SK-MEL-5 (cell line): ENCODE measurements at places on chromosomes 1 and 21. TPM values are rescaled to one million over a fixed set of nuclear protein-coding genes. Genes with fewer than 3 reads are reported as not detected.
A peak's percentile ranks its signal among the peaks of the same experiment; 100 is the strongest.

- DNase-seq = no peak
These were observed 23.7 kb downstream of the HLX start for GRCh38 chr1:220902916-220903315.

DNA sequence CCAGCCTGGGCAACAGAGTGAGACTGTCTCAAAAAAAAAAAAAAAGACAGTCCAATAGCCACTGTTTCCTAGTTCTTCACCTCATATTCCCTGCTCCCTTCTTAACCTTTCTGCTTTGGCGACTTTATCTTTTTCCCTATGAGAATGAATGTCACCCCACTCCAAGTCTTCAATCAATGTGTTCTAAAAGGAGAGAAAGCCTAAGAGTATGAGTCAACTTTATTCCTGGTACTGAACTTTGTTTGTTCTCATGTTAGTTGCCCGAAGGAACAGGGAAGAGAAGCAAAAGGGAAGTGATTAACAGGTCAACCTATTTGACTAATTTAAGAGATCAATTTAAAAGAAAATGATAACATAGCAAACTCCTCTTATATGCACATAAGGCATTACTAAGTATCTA is 39.9 kb upstream of the SLC16A1 start:
- peak; percentile 11 for DNase-seq

GRCh38 chr1:39522661-39523567 is 31.5 kb downstream of the BMP8A start:
- DNase-seq = no peak

- no peak for DNase-seq
These were observed 127.2 kb upstream of the GREM2 start for GRCh38 chr1:240739139-240739538.

- DNase-seq = no peak
These were observed 19.6 kb upstream of the COQ8A start for GRCh38 chr1:226920446-226920894.

DNA sequence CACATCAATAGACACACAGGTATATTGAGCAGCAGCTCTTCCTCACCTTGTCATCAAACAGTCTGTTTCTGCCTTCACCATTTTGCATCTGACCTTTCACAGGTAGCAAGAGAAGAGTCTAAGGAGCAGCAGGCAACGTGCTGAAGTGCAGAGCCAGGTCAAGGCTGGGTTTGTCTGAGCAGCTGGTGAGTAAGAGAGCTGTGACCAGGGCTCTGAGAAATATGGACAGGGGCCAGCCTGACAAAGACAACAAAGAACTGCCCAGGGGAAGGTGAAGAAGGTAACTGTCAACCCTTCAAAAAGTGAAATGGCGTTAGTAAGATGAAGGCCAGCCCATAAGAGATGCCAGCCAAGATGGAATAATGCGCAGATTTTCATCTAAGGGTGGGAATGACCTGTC is 58.9 kb upstream of the LRRC8D start:
- no peak for DNase-seq

DNA sequence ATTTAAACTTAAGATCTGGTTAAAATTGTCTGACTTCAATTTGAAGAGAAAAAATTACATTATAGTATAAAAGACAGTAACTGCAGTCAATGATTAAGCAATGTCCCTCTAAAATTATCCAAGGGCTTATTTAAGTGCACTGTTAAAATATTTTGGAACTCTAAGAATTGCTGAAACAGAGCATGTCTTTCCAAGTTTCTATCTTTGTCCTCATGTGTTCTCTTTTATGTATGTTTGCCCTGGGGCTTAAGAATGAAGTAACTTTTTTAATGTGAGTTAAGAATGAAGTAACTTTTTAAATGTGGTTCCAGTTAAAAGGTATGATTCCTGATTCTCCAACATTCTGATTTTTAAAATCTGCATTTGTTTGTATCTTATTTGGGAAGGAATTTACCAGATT is 69.0 kb upstream of the MARK1 start:
- DNase-seq = peak; percentile 41

GRCh38 chr1:246583056-246583440 is 16.8 kb downstream of the CNST start:
- no peak for DNase-seq

DNA sequence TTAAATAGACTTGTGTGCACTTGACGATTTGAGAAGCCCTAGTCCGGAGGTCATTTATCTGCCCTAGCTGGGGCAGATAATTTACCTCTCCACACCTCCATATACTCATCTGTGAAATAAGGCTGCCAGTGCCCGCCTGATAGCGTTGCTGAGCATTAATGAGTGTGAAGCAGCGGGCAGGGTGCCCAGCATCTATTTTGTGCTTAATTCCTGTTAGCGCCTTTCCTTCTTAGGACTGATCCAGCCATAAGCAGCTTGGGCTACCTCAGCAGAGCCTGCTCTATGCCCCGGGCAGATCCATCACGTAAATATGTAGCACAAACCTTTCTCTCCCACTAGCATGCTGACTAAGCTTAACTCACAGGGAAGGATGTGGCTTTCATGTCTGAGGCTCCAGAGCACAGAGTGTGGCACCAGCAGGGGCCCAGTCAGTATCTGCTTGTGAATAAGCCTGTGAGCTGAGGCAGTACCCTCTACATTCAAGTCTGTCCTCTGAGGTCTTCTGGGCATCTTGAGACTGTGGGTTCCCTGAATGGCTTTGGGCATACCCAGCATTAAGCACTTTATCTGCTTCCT is 21.5 kb upstream of the RNF187 start:
- no peak for DNase-seq

DNA sequence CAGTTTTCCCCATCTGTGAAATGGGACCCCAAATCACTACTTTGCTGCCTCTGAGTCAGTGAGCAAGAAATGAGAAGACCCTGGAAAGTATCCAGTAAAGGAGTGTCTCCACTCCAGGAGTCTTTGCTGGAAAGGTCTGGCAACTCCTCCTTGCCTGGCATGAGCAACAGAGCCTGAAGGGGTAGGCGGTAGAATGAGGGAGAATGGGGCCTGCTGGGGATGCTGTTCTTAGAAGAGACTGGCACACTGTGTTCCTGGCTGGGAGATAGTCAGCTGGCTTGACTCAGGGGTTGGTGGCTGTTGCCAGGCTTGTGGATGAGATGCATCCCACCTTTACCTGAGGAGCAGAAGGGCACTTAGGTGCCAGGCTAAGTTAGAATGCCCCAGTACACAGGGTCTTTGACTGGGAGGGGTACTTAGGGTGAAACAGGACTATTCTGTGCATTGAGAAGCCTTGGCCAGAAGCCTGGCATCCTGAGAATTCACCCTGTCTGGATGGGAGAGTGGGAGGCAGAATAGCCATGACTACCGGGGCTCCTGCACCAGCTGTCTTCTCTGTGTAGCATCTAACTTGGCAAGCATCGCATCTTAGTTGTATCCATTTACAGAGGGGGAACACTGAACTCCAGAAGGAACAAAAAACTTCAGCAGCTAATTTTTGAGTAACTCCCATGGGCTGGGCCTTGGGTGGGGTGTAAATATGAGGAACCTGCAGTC is 2.5 kb downstream of the MFSD2A start:
- no peak for DNase-seq

DNA sequence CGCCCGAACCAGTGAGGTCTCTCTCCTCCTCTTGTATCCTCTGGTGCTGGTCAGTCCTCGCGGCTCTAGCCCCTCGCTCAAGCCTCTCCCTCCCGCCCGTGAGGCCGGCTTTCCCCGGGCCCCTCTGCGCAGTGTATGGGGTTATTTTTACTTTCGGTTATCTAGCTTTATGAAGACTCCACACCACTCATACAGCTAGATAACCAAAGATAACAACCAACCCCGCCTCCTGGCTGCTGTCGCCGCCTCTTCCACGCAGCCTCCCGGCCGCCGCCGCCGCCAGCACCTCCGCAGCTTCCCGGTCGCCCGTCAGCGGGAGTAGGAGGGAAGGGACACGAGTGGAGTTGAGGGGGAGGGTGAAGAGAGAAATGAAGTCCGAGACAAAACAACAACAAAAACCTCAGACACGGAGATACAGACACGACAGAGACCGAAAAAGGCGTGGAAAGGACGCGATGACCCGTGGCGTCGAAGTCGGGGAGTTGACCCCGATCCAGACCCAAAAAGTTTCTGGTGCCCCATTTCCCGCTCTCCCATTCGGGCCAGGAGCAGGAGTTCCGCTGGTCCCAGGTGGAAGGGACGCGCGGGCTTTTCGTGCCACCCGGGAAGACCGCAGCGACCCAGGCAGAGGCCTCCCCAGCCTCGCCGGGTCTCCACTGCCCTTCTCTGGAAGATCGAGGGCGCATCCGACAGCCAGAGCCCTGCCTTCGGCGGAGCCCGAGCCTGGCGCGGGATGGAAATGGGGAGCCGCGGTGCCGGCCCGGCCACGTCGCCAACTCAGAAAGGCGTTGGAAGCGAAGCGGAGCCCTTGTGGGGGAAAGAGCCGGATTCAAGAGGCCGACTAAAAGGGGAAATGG is 51.4 kb downstream of the RHBG start:
- no peak for DNase-seq

DNA sequence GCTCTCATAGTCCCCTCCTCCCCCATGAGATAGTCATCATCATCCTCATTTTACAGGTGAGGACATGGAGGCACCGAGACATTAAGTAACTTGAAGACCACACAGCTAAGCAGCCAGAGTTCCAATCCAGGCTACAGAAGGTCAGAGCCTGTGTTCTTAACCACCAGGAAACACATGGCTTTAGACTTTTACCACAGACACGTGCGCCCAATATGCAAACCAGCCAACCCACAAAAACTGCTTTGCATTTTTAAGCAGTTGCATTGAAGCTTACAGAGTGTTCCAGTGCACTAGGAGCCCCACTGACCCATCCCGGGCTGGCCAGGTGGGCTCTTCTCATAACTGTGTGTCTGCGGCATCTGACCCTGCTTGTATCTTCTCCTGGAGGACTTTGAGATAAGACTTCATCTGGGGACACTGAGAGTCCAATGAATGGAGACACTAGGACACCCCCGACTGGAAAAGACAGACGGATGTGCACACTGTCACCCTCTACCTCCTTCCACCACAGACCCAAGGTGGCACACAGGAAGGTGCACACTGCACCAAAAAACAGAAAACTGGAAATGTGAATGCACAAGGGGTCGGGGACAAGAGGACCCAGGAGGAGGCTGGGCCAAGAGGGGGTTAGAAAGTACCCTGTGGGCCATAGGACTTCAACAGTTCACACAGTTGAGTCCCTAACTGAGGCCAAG is 56.4 kb downstream of the ETS2 start:
- no peak for DNase-seq

DNA sequence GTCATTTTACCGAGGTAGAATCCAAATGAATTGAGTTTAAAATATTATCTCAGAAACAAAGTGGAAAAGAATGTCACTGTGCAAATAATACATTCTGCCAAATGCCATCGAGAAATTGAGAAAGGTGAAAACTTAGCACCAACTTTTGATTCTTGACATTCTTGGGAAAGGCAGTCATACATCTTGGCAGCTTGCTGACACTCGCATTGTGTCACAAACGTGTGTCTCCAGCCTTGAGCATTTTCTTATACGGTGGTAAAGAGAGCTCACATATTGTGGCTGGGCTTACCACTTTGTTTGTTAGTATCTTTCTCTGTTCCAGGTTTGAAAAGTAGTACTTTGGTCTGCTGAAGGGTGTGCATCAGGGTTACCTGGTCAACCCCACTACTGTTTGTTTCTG is 1456.1 kb downstream of the BRINP3 start:
- no peak for DNase-seq

- DNase-seq = no peak
These were observed 49.8 kb upstream of the GADD45A start for GRCh38 chr1:67635055-67635809.

DNA sequence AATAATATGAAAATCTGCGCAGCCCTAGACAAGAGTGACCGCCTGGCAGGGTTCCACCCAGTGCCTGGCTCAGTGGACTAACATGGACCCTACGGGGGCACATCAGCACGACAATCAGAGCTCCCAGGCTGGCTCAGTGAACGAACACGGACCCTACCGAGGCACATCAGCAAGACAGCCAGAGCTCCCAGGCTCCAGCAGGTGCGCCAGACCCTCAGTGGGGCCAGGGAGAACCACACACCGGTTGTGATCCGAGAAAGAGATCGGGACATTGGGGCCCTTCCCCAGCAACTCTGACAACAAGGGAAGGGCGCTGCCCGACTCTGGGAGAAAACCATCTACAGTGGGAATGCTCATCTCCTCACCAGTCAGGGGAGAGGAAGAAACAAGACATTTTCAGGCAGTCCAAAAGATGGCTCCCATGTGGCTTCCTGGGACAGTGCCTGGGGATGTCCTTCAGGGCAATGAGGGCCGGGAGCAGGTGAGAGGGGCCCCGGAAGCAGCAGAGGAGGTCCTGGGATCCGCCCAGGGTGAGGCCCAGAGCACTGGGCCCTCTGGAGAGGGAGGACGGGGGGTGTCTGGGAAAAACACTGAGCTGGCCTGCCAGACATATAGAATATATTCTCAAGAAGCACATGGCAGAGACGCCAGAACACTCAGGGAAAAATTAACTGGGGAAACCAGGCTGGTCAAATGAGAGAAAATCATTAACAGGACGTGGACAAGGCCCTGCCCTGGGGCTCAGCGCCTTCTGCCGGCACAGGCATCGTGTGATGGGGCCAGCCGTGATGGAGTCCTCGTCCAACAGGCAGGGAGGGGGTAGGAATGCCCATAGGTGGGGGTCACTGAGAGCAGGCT is 4.8 kb downstream of the ARHGEF16 start:
- DNase-seq = no peak

- DNase-seq = no peak
These were observed 35.2 kb downstream of the SCYL3 start for GRCh38 chr1:169858467-169858866.

- no peak for DNase-seq
These were observed 8.9 kb downstream of the METTL13 start for GRCh38 chr1:171790318-171790717.

Gene OTUD7B
- total RNA-seq = 34.9 and 37.3 TPM in 2 replicates

Gene TMPRSS2
- not detected in 2 replicates for total RNA-seq

Gene CAMK1G
- total RNA-seq = not detected in 2 replicates

Gene CFH
- 1.3 and 1.7 TPM in 2 replicates for total RNA-seq

Gene SLC45A3
- 5.5 and 5.8 TPM in 2 replicates for total RNA-seq

Gene P3H1
- 29.8 and 33.7 TPM in 2 replicates for total RNA-seq

Gene TPRG1L
- total RNA-seq = 12.2 and 12.3 TPM in 2 replicates

Gene NMNAT1
- total RNA-seq = 8.6 and 9.9 TPM in 2 replicates
